ENCODE measurements at places on chromosomes 4 and X.

GRCh38 chr4:108794136-108794535 is 31.3 kb upstream of the ETNPPL start:
- no peak for DNase-seq

- no peak for DNase-seq
These were observed 40.5 kb downstream of the ATP1B4 start for GRCh38 chrX:120402369-120402768.

- no peak for DNase-seq
These were observed 10.8 kb upstream of the CITED1 start for GRCh38 chrX:72316408-72317110.

DNA sequence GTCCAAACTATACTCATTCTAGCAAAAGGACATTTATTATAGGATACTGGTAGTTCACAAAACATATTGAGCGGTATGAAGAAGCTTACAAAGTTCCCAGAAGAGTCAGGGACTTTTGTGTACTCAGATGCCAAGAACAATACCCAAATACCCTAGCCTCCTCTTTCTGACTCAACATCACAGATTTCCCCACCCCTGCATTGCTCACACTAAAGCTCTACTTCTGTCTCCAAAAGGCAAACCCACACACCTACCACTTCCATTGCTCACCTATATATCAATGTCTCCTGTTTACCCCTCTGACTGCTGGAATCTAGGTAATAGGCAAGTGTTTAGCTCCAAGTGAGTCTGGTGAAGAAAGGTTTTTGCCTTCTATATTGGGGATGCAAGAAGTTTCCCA is 100.7 kb upstream of the HCCS start:
- DNase-seq, result no peak

DNA sequence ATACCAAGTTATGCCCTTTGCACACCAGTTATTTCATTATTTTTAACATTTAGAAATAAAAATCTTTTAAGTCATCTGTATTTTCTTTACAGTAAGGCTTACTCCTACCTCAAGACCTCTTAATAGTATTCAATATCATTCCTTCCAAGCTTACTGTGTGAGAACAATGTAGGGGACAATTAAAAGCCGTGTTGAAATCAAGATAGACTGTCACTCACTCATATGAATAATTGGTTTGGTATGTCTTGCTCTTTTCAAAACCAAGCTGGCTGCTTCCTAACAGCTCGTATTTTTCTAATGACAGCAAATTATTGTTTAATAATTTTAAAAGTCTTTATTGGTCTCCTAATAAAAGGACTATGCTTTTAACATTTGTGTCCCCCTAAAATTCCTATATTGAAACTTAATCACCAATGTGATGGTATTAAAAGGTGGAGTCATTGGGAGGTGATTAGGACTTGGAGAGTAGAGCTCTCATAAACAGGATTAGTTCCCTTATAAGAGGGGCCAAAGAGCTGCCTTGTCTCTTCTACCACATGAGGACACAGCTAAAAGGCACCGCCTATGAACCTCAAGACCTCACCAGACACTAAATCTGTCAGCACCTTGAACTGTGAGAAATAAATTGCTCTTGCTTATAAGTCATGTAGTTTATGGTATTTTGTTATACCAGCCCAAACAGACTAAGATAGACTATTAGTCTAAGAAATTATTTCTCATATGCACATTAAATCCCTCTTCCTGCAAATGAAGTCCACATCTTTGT is 4.1 kb downstream of the ABCB7 start:
- no peak for DNase-seq

- no peak for DNase-seq
These were observed 340.4 kb downstream of the FSTL5 start for GRCh38 chr4:161823450-161823849.

GRCh38 chr4:8167815-8168214 is 9.2 kb upstream of the ABLIM2 start:
- DNase-seq, result no peak
